ENCODE measurements at places on chromosomes 3 and 15. TPM values are rescaled to one million over a fixed set of nuclear protein-coding genes. Genes with fewer than 3 reads are reported as not detected.
A peak's percentile ranks its signal among the peaks of the same experiment; 100 is the strongest.

Gene NMD3
- 35.1 TPM for total RNA-seq

Gene DUOXA2
- 0.68 TPM for total RNA-seq

Gene PROS1
- 25.5 TPM for total RNA-seq

Gene TRAK1
- 111 TPM for total RNA-seq

Gene CHDH
- 114 TPM for total RNA-seq

Gene STARD5
- total RNA-seq = 41.3 TPM

- DNase-seq = no peak
These were observed 237.5 kb downstream of the UBE2E2 start for GRCh38 chr3:23440416-23441294.

- DNase-seq = no peak
These were observed 285.8 kb upstream of the SEMA6D start for GRCh38 chr15:47431501-47431900.

- DNase-seq = no peak
These were observed 279.8 kb downstream of the VPS13C start for GRCh38 chr15:61780278-61780980.

DNA sequence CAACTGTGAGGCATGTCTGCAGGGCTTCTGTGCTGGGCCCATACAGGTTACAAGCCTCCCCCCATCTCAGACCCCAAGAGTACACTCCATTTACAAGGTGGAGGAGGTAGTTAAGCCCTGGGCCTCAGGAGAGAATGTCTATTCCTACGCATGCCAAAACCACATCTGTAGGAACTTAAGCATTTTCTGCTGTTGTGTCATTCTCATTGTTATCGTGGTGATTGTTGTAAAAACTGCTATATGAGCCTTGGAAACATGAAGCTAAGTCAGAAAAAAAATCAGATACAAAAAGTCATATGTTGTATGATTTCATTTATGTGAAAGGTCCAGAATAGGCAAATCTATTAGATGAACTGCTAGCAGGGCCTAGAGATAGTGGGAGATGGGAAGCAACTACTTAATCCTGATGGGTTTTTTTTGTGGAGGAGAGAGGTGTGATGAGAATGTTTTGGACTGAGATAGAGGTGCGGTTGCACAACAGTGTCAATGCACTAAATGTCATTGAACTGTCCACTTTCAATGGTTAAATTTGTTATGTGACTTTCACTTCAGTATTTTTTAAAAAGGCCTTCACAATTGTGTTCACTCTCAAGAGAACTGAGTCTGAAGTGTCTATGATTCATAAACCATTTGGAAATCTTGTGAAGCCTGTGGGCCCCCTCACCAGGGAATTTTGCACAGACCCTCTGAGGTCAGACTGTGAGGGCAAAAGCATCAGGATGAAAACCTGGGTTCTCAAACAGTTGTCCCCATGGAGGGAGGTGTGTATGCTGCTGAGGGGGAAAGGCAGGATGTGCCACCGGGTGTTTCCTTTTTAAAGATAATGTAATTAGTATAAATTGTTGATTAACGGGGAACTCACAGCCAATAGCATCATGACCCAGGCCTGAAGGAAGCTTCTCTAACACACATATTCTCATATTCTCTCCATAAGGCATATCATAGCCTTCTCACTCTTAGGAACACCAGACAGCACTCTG, 3.2 kb downstream of the RTP3 start:
- no peak for DNase-seq

GRCh38 chr3:30353711-30354467, 252.5 kb upstream of the TGFBR2 start:
- DNase-seq = peak; percentile 27

DNA sequence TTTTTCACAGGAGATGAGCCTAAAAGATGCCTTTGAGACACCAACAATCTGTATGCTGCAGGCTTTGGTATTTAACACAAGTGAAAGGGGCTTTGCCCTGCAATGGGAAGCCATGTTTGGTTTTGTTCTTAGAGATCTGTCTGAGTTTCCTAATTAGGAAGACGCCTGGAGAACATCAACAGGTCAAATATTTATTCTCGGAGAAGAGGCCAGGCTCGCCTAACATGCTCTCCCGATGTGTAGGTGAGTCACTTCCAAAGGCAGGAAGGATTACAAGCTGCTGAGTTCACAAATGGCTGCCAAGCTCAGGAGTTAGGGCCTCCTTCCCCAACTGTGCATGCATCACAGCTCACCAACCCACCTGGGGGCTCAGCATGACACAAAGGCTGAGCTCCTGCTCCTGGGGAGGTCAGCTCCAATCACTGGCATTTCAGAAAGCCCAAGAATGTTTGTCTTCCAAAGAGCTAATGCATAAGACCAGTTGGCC, 119.5 kb upstream of the PRICKLE2 start:
- no peak for DNase-seq

GRCh38 chr3:144287001-144287400, 315.4 kb downstream of the DIPK2A start:
- no peak for DNase-seq

GRCh38 chr15:93205413-93205812, 116.4 kb upstream of the RGMA start:
- DNase-seq = no peak

Measured in transverse colon (tissue), 4 donors.